ENCODE measurements at places on chromosomes 2 and 18. TPM values are rescaled to one million over a fixed set of nuclear protein-coding genes. Genes with fewer than 3 reads are reported as not detected.

The GALNT13 gene
- 0.33 TPM for total RNA-seq

GRCh38 chr2:191933307-191934105 is 86.6 kb upstream of the CAVIN2 start:
- no peaks in the 10 kb centered on the region for H3K36me3 ChIP-seq
- DNase-seq: no peak
- no peaks in the 10 kb centered on the region for H3K4me1 ChIP-seq
- H3K4me3 ChIP-seq: no peak overlapping the region
- H3K27ac ChIP-seq: no peak overlapping the region
- no peaks in the 10 kb centered on the region for H3K27me3 ChIP-seq

The MRO gene
- 3.0 TPM for total RNA-seq

DNA sequence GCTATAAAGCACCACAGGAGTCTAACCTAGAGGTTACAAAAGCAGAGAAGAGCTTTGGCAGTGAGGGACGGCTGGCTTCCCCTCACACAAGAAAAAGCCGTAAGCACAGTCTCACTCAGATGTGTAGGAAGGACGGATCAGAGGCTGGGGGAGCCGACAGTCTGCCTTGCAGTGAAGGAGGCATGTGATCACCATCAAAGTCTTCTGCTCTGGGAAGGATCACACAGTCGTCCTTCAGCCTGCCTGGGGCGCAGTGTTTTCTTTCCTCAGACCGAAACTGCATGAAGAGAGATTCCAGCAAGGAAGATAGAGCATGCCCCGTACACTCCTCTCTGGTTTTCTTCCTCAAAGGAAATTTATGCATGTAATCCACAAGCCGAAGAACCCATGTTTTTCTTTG is 24.1 kb downstream of the GATA6 start:
- DNase-seq: no peak
- no peaks in the 10 kb centered on the region for H3K4me1 ChIP-seq
- no peak overlapping the region for H3K4me3 ChIP-seq
- H3K27ac ChIP-seq: peak overlapping the region; percentile 34
- H3K36me3 ChIP-seq: no peaks in the 10 kb centered on the region

DNA sequence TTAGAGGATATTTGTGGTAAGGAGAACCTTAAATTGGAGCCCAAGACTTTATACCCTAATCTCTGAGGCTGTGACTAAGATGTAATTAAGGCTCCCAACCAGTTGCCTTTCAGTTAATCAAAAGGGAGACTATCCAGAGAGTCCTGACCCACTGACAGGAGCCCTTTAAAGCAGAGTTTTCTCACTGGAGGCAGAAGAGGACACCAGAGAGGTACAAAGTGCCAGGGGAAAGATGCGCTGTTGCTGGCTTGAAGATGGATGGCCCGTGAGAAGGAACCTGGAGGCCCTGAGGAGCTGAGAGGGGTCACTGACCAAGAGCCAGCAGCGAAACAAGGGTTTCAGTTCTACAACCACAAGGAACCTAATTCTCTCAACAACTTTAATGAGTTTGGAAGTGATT is 137.3 kb downstream of the TMEM131 start:
- DNase-seq: no peak
- no peaks in the 10 kb centered on the region for H3K36me3 ChIP-seq
- H3K4me1 ChIP-seq: no peaks in the 10 kb centered on the region
- H3K27me3 ChIP-seq: no peaks in the 10 kb centered on the region
- no peak overlapping the region for H3K4me3 ChIP-seq

The DSC3 gene
- total RNA-seq: not detected
